ENCODE measurements at places on chromosomes 12 and 14.

- DNase-seq, result no peak
These were observed 817 bp downstream of the STXBP6 start for GRCh38 chr14:25049093-25049567.

DNA sequence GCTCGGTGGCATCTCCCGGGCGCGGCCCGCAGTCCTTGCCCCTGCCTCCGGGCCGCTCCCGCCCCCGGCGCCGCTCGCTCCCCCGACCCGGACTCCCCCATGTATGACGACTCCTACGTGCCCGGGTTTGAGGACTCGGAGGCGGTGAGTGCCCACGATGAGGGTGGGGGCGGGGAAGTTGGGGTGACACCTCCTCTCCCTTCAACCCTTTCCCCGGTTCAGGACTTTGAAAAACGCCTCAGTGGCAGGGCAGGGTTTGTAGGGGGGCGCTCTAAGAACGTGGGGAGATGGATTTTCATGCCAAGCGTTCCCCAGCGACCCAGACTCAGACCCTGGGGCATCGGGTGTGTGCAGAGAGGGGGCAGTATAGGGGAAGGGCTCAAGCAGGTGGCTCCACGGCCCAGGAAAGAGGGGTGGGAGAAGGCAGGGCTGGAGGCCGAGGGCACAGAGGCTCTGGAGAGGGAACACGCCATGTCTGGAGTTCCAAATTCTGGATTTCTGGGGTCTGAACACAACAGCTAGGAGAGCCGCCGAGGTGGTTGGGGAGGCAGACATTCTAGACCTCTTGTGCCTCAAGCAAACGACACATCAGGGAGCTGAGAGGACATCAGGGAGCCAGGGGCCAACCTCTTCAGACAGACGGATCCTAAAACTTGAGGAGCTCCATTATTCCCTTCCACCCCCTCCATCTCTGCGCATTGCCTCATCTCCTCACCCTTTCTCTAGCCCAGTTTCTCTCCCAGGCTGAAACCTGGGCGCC is 715 bp downstream of the CACNB3 start:
- DNase-seq, result no peak

GRCh38 chr12:108852674-108853309 is 4.6 kb downstream of the SSH1 start:
- no peak for DNase-seq

- DNase-seq, result no peak
These were observed 227.1 kb downstream of the SLC2A13 start for GRCh38 chr12:39878753-39879152.

- DNase-seq, result no peak
These were observed 23.3 kb upstream of the KLHL42 start for GRCh38 chr12:27756670-27757195.

GRCh38 chr12:95709152-95709551 is 81.4 kb downstream of the NTN4 start:
- no peak for DNase-seq

DNA sequence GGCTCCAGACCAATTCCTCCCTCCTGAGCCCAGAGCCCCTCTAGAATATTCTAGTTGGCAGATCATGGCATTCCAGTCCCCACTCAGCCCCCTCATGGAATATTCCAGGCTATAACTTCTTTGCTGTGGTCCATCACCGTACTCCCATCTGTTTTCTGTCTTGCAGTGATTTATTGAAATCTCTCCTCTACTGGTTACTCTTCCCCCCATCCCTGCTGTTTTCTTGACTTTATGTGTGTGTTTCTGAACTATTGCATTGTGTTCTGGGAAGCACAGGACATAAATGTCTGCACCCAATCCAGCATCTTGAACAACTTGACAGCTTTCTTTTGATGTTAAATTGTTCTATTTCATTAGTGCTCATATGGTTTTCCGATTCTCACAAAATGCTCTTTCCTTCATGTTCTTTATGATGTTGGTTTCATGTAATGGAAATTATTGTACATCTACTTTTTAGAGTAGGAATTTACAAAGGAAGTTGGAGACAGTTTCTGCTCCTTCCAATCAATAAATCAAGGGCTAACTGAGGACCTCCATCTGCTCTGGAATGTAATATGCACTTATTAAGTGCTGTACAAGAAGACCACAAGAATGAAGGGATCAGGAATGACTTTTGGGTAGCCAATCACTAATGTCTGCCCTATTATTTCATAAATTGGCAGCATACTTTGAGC is 26.3 kb downstream of the PDE6H start:
- DNase-seq, result no peak
